ENCODE measurements at places on chromosomes 5 and 9.

- peak; percentile 68 for DNase-seq
Observed at GRCh38 chr5:135565725-135566421, 12.9 kb downstream of the CXCL14 start.

- DNase-seq = no peak
Observed at GRCh38 chr9:37587521-37587920, 4.9 kb downstream of the TOMM5 start.

DNA sequence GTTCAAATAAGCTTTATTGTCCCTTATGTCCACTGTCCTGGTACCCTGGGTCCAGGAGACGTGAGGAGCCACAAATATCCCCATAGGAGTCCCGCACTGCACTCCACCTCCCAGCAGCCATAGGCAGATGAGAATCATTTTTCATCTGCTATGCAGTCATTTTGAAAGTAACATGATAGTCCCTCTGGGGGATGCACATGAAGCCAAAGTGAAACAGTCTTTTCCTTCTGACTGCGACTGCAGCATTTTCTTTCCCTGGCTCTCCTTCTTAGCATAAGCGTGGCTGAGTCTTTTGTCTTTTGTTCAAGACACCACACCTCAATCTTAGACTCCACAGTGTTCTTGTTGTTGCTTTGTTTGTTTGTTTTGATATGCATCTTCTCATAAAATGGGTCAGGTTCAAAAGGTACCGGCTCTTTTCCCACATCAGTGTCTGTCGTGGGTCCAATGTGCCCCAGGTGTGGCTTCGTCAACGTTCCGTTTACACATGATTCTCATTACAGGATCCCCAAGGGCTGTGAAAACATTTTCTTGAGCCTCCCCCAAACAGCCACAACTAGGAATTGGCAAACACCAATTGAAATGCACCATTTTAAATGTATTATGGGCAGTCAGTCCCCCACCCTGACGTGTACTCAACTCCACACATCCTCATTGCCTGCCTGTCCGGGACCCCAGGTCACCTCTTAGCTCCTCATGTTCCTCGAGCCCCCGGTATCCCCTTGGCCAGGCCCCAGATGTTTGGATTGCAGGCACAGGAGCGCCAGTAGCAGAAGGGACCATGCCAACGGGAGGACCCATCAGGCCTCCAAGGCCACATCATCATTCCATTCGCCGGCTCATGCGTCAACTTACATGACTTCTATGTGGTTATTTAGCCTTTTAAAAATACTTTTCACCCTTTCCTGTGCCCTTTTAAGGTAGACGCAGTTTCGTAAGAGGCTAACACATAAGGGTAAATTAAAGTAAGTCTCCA is 237.8 kb upstream of the DAPK1 start:
- no peak for DNase-seq

DNA sequence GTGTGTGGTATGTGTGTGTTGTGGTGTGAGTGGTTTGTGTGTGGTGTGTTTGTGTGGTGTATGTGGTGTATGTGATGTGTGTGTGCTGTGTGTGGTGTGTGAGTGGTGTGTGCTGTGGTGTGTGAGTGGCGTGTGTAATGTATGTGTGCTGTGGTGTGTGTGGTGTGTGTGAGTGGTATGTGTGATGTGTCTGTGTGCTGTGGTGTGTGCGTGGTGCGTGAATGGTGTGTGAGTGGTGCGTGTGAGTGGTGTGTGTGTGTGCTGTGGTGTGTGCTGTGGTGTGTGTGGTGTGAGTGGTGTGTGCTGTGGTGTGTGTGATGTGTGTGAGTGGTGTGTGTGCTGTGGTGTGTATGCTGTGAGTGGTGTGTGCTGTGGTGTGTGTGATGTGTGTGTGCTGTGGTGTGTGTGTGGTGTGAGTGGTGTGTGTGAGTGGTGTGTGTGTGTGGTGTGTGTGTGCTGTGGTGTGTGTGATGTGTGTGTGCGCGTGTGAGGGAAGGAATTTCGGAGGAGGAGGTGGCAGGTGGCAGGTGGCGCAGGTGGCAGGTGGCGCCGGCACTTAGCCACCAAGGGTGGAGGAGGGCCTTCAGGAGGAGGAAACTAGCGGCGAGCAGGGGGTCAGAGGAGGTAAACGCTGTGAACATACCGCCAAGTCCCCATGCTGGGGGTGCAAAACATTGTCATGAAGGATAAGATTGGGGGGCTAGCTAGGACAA is 191.8 kb downstream of the MELK start:
- no peak for DNase-seq

DNA sequence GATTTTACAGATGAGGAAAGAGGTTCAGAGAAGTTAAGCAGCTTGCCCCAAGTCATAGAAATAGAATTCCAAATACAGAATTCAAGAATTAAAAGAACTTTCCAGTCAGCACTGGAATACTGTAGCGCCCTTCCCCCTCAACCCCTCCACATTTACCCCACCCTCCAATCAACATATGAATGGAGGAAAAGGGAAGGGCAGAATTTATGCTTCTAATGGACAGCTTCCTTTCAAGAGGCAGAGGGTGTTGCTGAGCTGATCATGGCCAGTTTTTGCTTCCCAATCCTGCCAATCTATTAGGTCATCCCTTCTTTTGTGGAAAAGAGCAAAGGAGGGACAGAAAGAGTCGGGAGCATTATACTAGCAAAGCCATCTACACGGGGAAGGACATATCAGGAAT is 39.1 kb upstream of the ANKRD31 start:
- no peak for DNase-seq

GRCh38 chr9:17802249-17802857 is 223.5 kb downstream of the SH3GL2 start:
- DNase-seq = no peak

GRCh38 chr5:60649288-60649917 is 50.6 kb downstream of the DEPDC1B start:
- DNase-seq = no peak

Data from CD4-positive, alpha-beta T cell treated with Interleukin-17A for 4 hours (primary cell).